ENCODE measurements at places on chromosomes 3 and 15.

DNA sequence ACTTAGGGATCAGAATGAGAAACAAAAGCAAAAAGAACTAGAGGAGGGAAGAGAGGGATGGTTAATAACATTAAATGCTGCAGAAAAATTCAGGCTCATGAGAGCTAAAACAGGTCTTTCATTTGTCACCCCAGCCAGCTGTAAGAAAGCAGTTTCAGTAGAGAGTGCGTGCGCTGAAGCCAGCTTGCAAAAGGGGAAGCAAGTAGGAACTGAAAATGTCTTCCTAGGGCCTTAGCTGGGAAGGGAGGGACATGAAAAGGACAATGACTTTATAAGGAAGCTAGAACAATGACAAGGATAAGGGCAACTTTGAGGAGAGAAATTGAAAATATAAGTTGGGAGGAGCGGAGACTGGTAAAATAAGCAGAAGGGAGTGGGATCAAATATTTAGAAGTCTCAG lies 3.1 kb downstream of the CIAO2A start:
- DNase-seq = no peak

DNA sequence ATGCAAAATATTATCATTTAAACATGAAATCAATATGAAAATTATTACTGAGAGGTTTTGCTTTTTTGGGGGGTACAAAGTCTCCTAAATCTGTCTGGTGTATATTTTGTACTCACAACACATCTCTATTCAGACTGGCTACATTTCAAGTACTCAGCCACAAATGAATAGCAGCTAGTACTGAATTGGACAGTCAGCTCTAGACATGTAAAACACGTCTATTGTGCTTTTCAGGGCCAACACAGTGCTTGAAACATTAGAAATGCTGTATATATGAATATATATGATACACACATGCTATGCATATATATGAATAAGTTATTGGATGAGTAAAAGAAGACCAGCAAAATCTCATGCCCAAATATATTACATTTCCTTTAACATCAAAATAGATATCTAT lies 103.8 kb upstream of the CFAP20DC start:
- DNase-seq = no peak

DNA sequence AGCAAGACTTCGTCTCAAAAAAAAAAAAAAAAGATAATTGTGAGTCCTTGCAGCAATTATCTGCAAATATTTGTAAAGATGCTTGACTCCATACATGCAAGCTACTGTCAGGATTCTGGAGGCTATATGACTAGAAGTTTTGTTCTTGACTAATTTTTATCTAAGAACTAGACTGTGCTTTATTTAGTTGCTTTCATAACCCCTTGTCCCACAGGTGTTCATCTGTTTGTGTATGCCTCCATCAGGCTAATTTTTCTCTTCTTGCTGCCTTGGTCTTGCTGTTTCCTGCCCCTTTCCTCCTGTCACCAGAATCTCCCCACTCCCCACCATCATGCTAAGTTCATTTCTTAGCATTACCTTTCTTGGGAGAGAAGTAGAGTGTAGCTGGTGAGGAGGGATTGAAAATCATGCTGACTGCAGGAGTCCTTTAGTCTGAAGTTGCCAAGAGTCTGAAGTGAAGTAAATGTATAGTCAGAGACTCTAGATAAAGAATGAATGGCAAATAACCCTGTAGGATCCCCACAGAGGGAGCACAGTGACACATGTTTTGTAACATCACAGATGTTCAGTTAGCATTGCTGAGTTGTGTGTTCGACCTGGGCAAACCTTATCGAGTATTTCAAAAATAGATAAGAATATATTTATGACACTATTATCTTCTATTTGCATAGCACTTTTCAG lies 12.5 kb downstream of the ST3GAL6 start:
- DNase-seq = no peak

- DNase-seq = no peak
Observed at GRCh38 chr3:159169828-159170227, 368.0 kb downstream of the MFSD1 start.

- DNase-seq = no peak
Observed at GRCh38 chr15:62437753-62438152, 272.7 kb upstream of the C2CD4B start.

DNA sequence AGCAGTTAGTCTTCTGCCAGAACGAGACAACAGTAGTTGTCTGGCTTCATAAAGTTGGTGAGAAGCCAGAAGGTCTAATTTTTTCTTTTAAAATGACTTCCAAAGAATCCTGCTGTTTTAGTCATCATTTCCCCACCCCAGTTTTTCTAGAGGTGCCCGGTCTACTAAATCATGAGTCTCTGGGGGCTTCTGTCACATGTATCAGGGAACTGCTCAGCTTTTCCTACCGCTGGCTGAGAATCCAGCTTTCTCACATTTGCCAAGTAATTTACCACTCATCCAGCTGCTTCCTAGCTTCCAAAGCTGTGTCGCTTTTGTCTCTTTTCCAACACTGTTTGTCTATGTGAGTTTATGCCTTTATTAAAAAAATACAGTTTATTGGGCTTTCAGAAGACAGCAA lies 183.3 kb downstream of the NSUN3 start:
- DNase-seq = no peak

DNA sequence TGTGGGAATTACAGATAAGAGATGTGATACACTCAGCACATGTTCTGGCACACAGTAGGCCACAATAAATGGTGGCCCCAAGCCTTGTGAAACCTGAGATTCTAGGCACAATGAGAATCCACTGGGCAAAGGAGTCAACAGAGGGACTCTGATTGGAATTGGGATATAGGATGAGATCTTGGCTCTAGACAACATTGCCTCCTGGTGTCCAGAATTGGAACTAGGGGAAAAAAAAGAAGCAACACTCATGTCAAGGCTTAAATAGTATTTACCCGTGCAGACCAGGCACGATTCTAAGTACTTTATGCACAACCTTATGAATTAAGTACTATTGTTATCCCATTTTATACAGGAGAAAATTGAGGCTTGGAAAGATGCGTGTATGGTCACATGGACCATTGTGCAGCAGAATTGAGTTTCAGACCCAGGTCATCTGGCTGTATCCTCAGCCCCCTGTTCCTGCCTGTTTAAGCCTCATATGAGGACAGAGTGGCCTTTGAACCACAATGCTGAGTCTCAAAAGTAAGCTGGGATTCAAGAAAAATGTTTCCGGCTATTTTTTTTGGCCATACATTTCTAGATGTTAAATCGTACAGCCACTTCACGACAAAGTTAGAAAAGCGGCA lies 124.8 kb downstream of the SV2B start:
- no peak for DNase-seq

DNA sequence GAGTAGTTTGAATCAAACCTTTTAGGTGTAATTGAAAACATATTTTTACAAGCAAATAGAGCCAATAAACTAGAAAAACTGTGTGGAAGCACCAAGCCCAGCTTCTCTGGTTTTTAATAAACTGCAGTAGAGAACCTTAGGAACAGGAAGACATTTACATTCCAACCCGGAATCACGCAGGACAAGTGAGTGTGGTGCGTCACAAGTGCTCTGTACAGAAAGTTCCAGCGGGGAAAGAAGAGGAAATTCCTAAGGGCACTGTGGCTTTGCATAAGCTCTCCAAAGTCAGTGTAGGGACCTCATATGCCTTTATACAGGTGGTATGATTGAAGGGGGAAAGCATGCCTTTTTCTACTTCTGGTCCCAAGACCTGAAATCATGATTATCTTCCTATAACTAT lies 21.6 kb downstream of the COL8A1 start:
- no peak for DNase-seq

- DNase-seq = no peak
Observed at GRCh38 chr3:138289701-138290100, 40.0 kb downstream of the NME9 start.

- no peak for DNase-seq
Observed at GRCh38 chr3:24160424-24161095, 215.5 kb downstream of the NR1D2 start.

GRCh38 chr3:55343486-55344357 lies 143.4 kb downstream of the WNT5A start:
- DNase-seq = no peak

GRCh38 chr3:13891492-13892073 lies 11.7 kb upstream of the WNT7A start:
- no peak for DNase-seq

- DNase-seq = no peak
Observed at GRCh38 chr3:169701457-169701856, 37.9 kb upstream of the MECOM start.

DNA sequence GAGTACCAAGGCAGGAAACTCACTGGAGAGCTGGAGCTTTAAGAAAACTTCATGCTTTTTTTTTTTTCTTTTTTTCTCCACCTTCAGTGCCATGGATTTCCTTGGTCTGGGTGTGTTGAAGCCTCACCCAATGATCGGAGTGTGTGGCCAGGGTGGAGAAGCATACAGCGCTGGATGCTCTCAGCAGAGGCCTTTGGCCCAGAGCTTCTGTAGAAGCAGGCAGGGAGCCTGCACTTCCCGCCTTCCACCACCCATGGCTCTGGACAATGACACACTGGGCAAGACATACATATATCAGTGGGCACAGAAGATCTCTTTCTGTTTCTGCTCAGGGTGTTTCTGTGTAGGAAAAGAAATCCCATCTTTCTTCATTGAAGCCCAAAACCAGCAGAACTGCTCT lies 55.8 kb upstream of the ACAD9 start:
- DNase-seq = no peak

DNA sequence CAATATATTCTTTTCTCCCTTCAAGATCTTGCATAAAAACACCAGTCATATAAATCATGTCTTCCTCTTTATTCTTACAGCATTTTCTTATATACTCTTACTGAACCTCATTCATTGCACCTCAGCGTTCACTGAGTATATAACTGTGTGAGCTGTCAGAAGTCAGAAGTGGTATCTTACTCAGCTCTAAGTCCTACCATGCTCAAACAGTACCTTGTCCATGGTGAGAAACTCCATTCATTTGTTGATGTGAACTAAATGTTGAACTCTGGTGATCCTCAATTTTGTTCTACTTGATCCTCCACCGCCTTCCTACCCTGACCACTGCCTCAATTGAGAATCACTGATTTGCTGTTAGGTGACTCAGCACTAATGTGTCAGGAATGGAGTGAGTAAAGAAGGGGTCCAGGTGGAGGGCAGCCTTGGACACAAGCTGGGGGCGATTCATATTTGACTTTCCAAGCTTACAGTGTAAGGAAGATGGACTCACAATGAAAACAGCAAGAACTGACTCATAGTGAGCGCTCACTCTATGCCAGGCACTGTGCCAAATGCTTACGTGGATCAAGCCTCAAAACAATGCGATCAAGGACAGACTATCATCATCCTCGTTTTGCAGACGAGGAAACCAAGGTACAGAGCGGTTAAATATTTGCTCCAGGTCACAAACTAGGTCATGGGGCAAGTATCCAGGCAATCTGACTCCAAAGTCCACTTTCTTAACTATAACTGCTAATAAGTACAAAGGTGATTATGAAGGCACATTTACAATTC lies 13.5 kb upstream of the ZFYVE19 start:
- DNase-seq = peak; percentile 34

GRCh38 chr3:32392536-32393302 lies 1.1 kb downstream of the CMTM7 start:
- no peak for DNase-seq

DNA sequence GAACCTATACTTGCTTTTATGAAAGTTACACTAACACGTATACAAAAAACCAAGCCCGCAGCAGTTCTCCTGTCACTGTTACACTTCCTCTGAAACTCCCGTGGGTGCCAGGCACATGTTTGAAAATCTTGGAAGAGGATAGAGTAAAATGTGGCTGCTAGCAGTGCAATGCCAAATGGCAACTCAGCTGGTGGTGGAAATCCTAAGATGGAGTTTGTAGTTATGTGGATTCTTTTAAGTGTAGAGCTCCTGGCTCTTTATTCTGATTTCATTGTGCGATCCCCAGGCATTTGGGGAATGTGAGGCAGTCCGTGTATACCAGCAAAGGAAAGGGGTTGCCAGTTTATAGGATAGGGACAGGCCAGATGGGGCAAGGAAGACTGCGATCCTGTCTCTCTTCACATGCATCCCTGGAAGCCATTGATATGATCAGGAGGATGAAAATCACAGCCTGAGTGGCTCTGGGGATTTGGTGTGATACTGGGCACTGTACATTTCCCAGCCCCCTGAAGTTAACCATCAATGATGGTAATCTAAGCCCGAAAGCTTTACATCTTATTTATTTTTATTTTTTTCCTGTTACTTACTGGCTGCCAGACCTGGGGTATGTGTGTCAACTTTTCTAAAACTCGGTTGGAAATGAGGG lies 1.1 kb downstream of the STAC start:
- DNase-seq = no peak

DNA sequence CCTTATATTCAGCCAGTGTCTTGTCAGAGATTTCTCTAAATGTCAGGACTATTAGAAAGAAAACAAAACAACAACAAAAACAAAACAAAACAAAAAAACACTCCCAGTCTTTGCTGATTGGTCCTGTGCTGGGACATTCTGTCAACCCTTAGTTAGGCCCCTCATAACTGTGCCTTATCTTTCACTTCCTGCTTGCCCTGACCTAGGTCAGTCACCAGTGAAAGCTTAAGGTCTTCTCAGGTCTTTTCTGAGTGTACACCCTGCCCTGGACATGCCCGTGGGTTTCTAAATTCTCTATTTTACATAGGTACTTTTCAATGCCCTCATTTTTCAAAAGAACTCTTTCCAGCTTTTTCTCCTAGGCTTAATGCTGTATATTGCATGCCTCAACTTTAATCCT lies 454.1 kb downstream of the GRM7 start:
- no peak for DNase-seq

DNA sequence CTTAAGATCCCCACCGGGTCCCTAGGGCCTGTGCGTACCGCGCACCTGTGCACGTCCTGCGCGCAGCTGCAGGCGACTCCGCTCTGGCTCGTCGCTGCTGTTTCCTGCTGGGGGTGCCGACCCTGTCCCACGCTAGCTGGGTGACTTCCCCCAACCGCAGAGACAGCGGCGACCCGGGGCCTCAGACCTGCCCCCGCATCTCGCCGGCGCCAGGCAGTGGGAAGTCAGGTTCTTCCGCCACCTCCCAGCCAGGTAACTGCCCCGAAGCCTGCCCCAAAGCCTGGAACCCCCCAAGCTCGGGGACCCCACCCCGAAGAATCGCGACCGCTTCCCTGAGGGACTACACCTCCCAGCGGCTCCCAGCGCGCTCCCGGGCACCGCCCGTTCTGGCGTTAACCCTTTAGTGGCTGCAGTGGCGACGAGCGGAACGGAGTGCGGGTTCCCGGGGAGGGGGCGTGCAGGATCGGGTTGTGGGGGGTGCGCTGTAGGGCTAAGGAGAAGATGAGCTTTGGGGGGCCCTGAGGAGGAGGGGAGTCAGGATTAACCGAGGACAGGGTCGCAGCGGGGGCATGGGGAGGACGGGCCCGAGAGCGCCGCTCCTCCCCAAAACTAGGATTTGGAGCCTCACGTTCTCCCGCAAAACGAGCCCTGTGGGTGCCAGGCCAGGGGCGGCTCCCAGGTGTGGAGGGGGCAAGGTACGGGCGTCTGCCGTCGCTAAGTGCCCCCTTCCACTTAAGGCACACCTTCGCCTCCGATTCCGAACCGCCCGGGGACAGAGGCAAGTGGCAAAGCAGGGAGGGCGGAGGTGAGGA lies 589 bp downstream of the NEIL1 start:
- DNase-seq = no peak

GRCh38 chr3:150394606-150395005 lies 13.5 kb upstream of the TSC22D2 start:
- DNase-seq = no peak

GRCh38 chr15:74243431-74243830 lies 7.3 kb downstream of the CCDC33 start:
- no peak for DNase-seq
